GM23338 (cell line): ENCODE measurements at places on chromosomes 2 and 18. TPM values are rescaled to one million over a fixed set of nuclear protein-coding genes. Genes with fewer than 3 reads are reported as not detected.

CHRND gene
- 0.10 TPM in 1 of 2 replicates, not detected in the other for total RNA-seq

ABCB11 gene
- total RNA-seq = not detected in 2 replicates

ORC4 gene
- total RNA-seq = 174 and 177 TPM in 2 replicates

GRCh38 chr18:50805732-50806131, 14.1 kb downstream of the MRO start:
- no peaks in the 10 kb centered on the region for H3K27me3 ChIP-seq
- no peak overlapping the region for H3K27ac ChIP-seq

BMP10 gene
- total RNA-seq = not detected in 2 replicates

DNA sequence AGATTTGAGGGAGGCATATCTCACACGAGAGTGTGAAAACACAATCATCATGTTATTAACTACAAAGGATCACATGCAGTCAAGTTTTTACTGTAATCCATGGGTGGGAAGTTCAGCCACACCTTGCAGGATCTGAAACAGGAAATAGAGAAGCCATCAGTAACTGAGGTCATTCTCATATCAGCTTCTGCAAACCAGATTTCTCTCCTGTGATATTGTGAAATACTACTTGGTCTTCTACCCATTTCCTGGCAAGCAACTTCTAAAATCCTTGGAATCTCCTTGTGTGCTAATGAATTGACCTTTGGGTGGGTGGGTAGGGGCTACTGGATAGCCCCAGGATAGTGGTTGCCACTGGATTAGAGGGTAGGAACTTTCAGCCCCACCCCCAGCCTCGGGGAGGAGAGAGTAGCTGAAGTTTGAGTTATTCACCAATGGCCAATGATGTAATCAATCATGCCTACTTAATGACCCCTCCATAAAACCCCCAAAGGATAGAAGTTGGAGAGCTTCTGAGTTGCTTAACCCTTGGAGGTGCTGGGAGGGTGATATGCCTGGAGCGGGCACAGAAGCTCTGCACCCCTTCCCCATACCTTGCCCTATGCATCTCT, 25.6 kb upstream of the TGIF1 start:
- H3K27ac ChIP-seq = no peak overlapping the region
- peaks cover 8% of the 10 kb centered on the region; the same call in 1 of the 2 replicates for H3K4me1 ChIP-seq
- H3K27me3 ChIP-seq = no peaks in the 10 kb centered on the region
- H3K4me3 ChIP-seq = no peak overlapping the region

IL1R2 gene
- total RNA-seq = not detected in 2 replicates

LDLRAD4 gene
- 1.0 and 1.9 TPM in 2 replicates for total RNA-seq

LRRTM4 gene
- total RNA-seq = 14.8 and 15.4 TPM in 2 replicates

GRCh38 chr2:168781191-168781817, 21.1 kb upstream of the NOSTRIN start:
- no peak overlapping the region for H3K27ac ChIP-seq
- peaks cover 43% of the 10 kb centered on the region for H3K4me1 ChIP-seq

GRCh38 chr2:26696351-26696816, 3.9 kb downstream of the KCNK3 start:
- H3K4me1 ChIP-seq = no peaks in the 10 kb centered on the region
- no peaks in the 10 kb centered on the region for H3K36me3 ChIP-seq
- H3K27me3 ChIP-seq = peaks cover 37% of the 10 kb centered on the region
- no peak overlapping the region for H3K27ac ChIP-seq

DNA sequence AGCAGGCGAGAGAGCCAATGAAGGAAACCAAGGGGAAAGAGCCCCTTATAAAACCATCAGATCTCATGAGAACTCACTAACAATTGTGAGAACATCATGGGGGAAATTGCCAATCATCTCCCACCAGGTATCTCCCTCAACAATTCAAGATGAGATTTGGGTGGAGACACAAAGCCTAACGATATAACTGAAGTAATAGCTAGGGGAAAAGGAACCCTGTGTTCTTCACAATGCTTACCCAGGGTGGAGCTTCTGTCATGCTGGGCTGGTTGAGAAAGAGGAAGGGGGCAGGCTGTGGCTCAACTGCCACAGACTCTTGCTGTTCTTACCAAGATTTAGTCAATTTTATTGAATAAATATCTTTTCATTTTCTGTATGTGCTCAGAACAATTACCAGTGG, 392.1 kb upstream of the HS6ST1 start:
- no peaks in the 10 kb centered on the region for H3K27me3 ChIP-seq
- no peaks in the 10 kb centered on the region for H3K4me1 ChIP-seq
- no peak overlapping the region for H3K4me3 ChIP-seq
- no peak overlapping the region for H3K27ac ChIP-seq
- no peaks in the 10 kb centered on the region for H3K36me3 ChIP-seq

- H3K36me3 ChIP-seq = no peaks in the 10 kb centered on the region
- no peak overlapping the region for H3K27ac ChIP-seq
- H3K27me3 ChIP-seq = no peaks in the 10 kb centered on the region
Measured at GRCh38 chr2:113230531-113230930, 48.2 kb downstream of the PAX8 start.

DNA sequence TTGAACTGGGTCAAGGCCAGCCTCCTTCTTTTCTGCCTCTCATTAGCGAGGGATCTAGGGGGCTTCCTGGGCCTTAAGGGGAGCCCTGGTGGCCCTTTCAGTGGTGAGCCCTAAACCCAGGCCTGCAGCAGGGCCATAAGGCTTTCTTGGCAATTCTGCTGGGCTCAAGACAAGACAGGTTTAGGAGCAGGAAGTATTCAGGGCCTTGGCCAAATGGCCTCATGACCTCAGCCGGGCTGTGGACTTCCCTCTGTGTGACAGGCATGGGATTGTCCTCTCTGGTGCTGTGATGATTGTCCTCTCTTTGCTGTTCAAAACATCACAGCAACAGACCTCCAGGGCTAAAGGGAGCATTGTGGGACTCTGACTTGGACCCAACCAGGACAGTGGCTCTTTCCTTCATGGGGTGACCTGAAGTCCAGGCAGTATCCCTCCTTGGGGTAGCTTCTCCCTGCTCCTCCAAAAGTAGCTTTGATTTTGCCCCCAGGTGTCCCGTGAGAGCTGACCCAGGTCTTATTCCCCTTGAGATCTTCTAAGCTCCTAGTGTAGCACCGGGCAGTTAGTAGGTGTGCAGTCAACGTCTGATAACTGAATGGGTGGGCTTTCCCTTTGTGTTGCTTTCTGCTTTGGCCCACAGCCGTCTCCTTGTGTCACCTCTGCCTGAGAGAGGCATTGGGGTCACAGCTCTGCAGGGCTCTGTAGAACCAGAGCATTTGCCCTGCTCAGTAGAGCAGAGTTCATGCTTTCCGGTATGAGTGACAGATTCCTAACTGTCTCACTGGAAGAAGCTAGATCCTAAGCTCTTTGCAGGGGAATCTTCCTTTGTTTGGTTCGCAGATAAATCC, 14.7 kb downstream of the FOSL2 start:
- H3K27me3 ChIP-seq = no peaks in the 10 kb centered on the region
- no peaks in the 10 kb centered on the region for H3K4me1 ChIP-seq
- no peak for DNase-seq
- no peaks in the 10 kb centered on the region for H3K36me3 ChIP-seq
- H3K27ac ChIP-seq = no peak overlapping the region

- no peaks in the 10 kb centered on the region for H3K36me3 ChIP-seq
- H3K27me3 ChIP-seq = no peaks in the 10 kb centered on the region
- no peak overlapping the region for H3K27ac ChIP-seq
Measured at GRCh38 chr2:153890576-153890975, 18.9 kb downstream of the GALNT13 start.

GRCh38 chr2:220077488-220077887, 450.1 kb downstream of the SLC4A3 start:
- H3K27me3 ChIP-seq = no peaks in the 10 kb centered on the region
- H3K27ac ChIP-seq = no peak overlapping the region
- no peak overlapping the region for H3K4me3 ChIP-seq
- DNase-seq = no peak
- H3K4me1 ChIP-seq = peaks cover 19% of the 10 kb centered on the region
